Iris pigment epithelial cell (primary cell): ENCODE measurements at places on chromosomes 2 and 18.

DNA sequence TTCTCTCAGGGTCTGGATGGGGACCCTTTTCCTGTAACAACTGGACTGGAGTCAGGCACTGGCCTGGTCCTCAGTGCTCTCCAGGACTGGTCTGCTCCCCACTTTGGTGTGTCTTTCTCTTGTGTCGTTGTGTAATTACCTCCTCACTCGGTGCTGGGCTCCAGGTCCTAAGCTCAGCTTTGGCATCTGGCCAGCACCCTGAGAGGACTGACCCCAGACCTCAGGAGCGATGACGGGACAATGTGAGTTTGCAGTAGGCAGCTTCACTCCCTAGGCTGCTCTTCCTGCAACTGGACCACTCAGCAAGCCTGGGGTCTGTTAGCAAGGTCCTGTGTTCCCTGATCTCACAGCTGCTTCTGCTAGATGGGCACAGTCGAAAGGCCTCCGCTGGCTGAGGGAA lies 93.8 kb downstream of the COLEC12 start:
- DNase-seq, result no peak

DNA sequence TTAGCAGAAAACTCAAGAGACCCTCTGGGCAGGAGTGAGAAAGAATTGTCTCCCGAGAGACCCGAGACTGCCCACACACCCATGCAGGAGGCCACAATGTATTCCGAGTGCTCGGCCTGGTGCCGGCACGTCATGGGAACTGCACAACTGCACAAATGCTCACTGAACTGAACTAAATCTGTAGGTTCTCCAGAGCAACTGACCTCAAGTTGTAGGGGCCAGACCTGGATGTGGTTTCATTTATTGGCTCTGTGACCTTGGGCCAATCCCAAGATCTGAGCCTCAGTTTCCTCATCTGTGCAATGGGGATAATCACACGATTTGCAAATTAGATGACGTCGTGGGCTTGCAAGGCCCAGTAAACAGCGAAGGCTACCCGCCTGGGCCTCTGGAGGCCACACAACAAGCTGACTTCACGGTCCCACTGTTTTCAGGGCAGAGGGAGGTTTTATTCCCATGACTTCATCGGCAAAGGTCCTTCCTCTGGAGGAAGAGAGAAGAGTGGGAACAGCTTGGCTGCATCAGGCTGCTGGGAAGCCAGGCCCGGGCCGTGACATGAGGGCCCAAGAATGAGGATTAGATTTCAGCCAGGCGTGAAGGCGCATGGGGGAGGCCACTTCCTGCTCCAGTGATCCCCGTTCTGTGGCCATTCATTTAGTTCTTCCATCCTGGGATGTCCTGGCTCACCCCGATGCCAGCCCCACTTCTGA lies 3.6 kb upstream of the ERFE start:
- DNase-seq, result peak; percentile 67

GRCh38 chr2:192119536-192119935 lies 75.2 kb downstream of the TMEFF2 start:
- no peak for DNase-seq

- DNase-seq, result no peak
These were observed 156.1 kb downstream of the BAZ2B start for GRCh38 chr2:159460227-159460626.

DNA sequence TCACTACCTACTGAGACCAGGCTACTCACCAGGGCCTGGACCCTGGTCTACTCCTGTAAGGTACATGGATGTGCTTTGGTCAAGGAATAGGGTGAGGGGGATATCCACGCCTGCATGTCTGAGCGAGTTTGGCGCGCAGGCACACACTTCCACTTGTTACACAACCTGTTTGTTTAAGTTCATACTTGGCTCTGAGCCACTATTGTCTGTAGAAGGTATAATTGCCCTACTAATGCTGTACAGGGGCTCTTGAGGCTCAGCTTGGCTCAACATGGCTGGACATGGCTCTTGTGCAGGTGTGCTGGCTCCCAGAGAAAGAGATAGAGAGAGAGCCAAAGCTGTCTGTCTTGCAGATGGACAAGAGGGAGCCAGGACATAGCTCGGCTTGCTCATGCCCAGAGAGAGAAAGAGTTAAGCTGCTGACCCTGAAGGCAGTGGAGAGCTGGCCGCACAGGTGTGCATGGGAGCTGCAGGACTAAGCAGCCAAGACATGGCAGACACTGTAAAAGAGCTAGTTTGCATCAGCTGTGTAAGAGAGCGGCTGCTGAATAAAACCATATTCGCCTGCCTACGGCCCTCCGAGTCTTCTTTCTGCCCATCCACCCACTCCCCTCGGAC lies 35.2 kb downstream of the NPPC start:
- no peak for DNase-seq

DNA sequence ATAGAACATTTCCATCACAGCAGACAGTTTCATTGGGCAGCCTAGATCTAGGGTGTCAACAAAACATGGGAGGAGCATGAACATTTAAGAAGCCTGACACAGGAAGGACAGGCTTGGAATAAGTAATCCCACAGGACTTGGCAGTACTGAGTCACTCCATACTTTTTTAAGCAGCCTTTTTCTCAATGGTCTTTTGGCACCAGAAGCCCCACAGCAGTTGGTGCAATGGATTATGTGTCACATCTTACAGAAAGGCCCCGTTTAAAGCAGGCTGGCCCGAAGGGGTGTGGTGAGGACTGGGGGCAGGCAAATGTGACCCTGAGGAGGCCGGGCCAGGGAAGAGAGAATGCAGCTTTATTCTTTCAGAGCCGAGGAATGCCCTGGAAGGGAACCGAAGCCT lies 26.6 kb downstream of the SPTBN1 start:
- peak; percentile 83 for DNase-seq
